ENCODE measurements at places on chromosomes 4 and X.

GRCh38 chrX:122119361-122119760 lies 1064.7 kb upstream of the GRIA3 start:
- no peak for DNase-seq

GRCh38 chrX:42248226-42248625 lies 324.9 kb upstream of the CASK start:
- no peak for DNase-seq

DNA sequence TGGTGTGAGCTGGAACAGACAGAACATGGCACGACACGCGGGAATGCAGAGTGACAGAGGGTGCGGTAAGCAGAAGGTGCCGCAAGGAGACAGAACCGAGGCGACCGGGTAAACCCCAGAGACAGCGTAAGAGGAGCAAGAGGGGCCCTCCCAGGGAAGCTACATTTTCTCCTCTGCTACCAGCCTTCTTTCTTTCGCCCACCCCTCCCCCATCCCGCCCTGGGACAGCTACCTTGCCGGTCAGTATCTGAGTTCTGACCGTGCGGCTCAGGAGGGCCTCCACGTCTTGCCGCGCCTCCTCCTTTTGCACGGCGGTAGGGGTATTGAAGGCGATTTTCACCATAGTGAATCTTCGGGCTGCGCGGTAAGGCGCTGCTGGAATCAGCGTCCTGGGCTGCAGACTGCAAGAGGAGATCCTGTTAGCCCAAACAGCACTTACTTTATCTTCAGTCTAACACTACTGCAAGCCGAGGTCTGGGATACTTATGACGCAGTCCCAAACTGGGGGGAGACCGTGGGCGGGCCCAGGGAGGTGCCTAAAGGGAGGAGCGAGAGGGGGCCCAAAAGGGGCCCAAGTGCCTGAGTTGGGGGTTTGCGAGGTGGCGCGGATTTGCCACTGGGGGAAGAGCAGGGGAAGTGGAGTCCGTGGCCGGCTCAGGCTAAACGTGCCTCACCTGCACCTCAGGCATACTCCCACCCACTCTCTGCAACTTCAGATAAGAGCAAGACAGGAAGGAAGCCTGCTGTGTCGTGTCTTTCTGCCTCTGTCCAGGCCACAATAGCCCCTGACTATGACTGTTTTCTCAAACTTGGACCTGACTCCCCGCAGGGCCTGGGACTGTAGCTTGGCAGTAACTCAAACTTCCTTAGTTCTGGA lies at the start of gene ITM2A:
Gene ITM2A (minus strand): TSS at position 462 of the 877 bp plus-strand sequence. CDS start 119 bp downstream, at position 343.
- DNase-seq = peak; percentile 21

- DNase-seq = no peak
Observed at GRCh38 chr4:108166038-108166437, 2.7 kb downstream of the LEF1 start.

GRCh38 chr4:120132935-120133334 lies 66.3 kb upstream of the MAD2L1 start:
- DNase-seq = no peak

DNA sequence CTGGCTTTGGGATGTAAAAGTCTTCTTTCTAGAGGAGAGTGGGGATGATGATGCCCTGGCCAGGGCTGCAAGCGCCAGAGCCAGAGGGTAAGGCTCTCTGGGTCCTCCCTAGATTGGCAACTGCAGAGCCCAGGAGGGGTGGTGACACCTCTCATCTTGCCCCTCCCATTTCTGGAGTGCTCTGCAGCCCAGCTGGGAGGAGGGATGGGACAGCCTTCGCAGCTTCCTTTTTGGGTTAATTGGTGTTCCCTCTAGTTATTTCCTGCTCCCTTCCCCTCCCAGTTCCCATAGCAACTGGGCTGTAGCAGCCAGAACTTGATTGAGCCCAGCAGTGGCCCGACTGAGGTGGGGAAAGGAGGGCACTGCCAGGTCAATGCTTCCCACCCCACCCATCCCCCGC lies 19.2 kb downstream of the NALF2 start:
- DNase-seq = no peak

- no peak for DNase-seq
Observed at GRCh38 chr4:40843696-40844095, 93.9 kb downstream of the NSUN7 start.

DNA sequence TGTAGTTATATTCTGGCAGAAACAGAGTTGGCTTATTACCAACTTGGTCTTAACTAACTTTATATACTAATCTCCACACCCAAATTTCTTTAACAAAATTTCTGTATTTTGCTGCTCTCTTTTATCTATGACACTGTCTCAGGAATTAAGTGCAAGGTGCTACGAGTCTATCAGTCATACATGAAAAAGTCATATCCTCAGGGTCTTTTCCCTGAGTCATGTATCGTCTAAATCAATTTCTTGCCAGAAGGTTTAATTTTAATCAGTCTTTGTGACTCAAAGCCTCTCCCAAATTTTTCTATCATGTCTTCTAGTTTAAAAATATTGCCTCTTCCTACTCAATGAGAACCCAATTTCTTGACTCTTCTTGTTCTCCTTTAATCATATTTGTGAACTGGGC lies 1803.6 kb upstream of the PCDH7 start:
- no peak for DNase-seq

GRCh38 chrX:154829926-154830442 lies 4.5 kb downstream of the SMIM9 start:
- no peak for DNase-seq

DNA sequence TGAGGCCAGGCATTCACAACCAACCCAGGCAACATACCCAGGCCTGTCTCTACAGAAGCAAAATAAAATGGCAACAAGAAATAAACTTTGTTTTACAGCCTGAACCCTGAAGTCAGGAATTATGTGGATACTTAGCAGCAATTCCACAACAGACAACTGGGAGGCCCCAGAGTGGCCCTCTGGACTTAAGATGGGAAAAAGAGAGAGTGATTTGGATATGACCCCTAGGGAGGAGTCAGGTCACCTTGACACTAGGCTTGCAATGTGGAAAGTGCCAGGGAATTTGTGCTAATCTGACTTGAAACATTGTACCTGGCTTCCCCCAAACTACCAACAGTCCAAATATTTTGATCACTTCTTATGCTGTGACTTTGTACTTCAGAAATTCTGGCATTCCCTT lies 193.1 kb downstream of the PARM1 start:
- no peak for DNase-seq

- DNase-seq = no peak
Observed at GRCh38 chrX:142428916-142429315, 223.8 kb upstream of the MAGEC2 start.

DNA sequence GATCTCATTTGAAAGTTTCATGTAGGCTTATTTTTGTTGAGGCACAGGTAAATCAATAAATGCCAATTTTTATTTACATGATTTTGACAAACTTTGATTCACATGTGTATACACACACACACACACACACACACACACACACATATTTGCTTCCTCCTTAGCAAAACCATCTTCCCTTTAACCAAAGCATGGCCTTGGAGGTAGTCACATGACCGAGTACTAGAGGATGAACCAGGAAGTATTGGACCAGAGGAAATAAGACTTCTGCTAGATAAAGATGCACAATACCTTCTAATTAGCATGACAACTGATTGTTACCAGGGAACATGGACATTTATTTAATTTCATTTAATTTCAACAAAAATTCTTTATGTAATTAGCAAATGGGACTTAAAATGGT lies 23.4 kb upstream of the CFAP299 start:
- no peak for DNase-seq

DNA sequence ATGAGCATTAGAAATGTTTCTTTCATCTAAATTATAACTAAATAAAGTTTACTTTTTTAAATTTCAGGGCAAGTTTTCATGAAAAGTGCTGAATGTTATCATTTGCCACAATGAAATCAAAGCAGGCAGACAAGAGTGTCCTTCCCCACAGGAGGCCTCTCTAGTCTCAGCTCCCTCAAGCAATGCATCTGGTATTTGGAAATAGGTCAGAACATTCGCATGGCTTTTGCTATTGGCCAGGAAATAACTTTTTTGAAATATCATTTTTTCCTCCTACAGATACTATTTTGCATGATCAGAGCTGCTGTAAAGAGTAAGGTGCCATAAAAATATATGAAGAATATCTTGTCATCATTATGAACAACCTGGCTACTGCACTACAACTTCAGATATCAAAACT lies 41.1 kb downstream of the MAD2L1 start:
- no peak for DNase-seq

- peak; percentile 95 for DNase-seq
Observed at GRCh38 chr4:18593297-18594002, 571.9 kb upstream of the LCORL start.

- DNase-seq = peak; percentile 90
Observed at GRCh38 chr4:104860238-104861123, 286.2 kb upstream of the TET2 start.

- DNase-seq = no peak
Observed at GRCh38 chr4:159283696-159284095, 180.8 kb downstream of the RAPGEF2 start.

DNA sequence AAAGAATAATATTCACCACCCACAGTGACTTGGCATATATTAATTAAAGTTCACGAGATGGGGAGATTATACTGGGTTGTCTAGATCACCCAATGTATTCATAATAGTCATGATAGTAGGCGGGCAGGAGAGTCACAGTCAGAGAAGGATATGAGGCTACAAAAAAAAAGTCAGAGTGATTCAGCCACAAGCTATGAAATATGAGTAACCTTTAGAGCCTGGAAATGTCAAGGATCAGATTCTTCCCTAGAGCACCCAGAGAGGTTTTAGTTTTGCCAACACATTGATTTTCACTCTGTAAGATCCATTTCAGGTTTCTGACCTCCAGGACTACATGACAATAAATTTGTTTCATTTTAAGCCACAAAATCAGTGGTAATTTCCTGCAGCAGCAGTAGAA lies 501.9 kb downstream of the GABRG1 start:
- no peak for DNase-seq

GRCh38 chrX:127038065-127038464 lies 218.5 kb downstream of the PRR32 start:
- DNase-seq = peak; percentile 12

GRCh38 chrX:12159799-12160198 lies 21.5 kb downstream of the FRMPD4 start:
- DNase-seq = no peak

- peak; percentile 7 for DNase-seq
Observed at GRCh38 chr4:184590196-184590595, 59.1 kb downstream of the CASP3 start.

DNA sequence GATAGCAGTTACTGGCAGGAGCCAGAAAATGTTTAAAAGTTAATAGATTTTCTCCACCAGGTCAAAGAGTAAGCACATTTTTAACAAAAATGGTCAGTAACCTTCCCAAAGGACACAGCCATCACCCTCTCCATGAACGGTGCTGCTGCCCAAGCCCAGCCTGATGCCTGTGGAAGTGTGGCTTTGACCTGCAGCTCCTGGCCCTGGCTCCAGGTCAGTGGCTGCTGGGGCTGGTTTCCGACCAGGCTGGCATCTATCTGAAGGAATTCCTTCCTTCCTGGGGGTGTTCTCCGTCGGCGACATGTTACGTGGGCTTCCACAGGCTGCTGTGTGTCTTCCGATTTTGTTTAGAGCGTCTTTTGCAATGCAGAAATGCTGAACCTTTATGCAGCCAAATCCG lies 61.7 kb downstream of the ACOX3 start:
- no peak for DNase-seq

GRCh38 chrX:132059973-132060540 lies 37.0 kb downstream of the STK26 start:
- DNase-seq = no peak

GRCh38 chrX:148713981-148714380 lies 213.6 kb downstream of the AFF2 start:
- DNase-seq = no peak

- DNase-seq = no peak
Observed at GRCh38 chr4:140809676-140810075, 53.5 kb upstream of the TBC1D9 start.

DNA sequence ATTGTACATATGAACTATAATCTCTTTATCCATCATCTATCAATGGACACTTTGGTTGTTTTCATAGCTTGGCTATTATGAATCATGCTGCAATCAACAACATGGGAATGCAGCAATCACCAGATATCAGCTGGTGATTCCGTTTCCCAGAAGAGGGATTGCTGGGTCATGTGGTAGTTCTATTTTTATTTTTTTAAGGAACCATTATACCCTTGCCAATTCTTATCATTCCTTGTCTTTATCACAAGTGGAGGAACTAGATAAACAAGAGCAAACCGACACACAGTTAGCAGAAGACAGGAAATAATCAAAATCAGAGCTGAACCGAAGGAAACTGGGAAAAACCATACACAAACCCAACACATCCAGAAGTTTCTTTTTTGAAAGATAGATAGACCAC lies 14.5 kb upstream of the LNX1 start:
- DNase-seq = no peak

DNA sequence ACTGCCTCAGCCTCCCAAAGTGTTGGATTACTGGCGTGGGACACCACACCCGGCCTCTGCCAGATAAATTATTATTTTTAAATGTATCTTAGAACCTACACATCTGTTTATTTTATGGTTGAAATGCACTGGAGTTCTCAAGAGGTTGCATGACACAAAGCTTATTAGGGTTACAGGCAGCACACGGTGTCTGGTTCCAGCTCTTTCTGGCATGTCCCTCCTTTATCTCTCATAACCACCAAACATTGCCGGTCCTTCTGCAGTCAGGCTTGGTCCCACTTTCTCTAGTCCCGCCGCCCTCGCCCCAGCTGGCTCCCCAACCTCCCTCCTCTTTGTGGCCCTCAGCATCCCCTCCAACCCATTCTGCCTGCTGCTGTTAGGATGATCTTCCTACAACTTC lies 39.7 kb upstream of the SPRY1 start:
- no peak for DNase-seq

DNA sequence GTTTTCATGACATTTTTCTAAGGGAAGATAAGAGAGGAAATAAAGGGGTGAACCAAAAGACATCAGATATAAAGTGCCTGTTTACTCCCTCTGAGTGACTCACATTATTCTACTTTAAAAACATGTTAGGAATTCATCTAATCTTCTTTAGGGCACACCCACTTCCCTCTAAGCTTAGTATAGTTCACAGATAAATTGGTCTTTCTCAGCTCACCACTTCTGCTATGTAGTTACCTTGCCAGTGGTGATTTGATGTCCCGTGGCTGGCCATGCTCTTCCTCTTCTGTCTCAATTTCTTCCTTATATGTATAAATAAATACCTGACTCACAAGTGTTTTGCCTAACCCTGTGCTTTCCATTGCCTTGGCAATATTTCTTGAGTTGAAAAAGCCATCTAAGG lies 96.8 kb downstream of the PDLIM5 start:
- DNase-seq = no peak

- peak; percentile 33 for DNase-seq
Observed at GRCh38 chr4:3851881-3852280, 85.7 kb downstream of the ADRA2C start.

DNA sequence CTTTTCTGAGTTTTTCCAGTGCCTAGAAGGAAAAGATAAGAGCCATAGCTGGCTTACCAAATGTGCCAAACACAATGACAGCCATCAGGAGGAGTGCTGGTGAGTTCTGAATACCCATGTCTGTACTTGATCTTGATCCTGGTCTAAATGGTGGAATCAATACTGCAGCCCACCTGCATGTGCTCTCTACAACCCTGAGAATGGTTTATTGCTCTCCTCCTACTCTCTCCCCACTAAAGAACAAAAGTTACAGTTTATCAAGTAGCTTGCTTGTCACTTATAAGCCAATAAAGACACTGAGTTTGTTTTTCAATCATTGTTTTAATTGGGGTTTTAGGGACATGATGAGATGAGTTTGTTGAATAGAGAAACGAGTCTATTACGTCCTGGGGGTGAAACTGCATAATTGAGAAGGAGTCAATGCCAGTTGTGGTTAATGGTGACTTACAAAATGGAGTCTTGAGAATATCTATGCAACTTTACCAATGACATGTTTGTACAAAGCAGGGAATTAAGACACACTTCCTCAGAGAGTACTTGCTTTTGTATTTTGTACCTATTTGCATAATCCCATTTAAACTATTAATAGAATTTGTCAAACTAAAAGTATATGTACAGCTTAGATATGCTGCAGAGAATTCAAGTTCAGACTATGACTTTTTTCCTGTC lies 20.8 kb upstream of the CXCL3 start:
- no peak for DNase-seq
